ENCODE measurements at places on chromosomes 4 and X.

DNA sequence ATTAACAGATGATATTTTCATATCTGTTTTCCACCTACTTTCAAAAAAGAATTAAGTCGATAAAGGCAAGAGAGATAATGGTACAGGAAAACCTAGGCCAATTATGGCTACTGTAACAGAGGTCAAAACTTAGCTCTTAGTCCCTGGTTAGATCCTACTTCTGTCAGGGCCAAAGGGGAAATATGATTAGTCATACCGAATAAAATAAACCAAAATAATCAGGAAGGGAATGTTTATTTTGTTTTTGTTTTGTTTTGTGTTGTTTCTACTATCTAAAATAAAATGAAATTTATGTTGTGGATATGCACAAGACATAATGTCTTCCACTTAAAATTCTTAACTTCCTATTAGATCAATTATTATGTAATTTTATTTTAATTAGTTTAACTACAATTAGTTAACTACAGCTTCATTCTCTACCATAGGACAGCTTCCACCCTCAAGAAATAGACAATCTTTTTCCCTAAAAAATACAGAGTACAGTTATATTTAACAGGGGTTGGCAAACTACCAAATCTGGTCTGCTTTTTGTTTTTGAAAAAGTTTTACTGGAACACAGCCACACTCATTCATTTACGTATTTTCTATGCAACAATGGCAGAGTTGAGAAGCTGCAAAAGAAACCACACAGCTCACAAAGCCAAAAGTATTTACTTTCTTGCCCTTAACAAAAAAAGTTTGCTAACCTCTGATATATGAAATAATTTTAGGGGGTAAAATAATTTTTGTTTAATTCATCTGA, 25.4 kb downstream of the TMEM47 start:
- no peaks in the 10 kb centered on the region for H3K4me1 ChIP-seq
- DNase-seq: no peak
- H3K36me3 ChIP-seq: no peaks in the 10 kb centered on the region
- no peak overlapping the region for H3K27ac ChIP-seq

- H3K4me1 ChIP-seq: no peaks in the 10 kb centered on the region
- H3K27ac ChIP-seq: no peak overlapping the region
- H3K27me3 ChIP-seq: peaks cover 15% of the 10 kb centered on the region
- no peaks in the 10 kb centered on the region for H3K36me3 ChIP-seq
- no peak overlapping the region for H3K4me3 ChIP-seq
- no peak for DNase-seq
These were observed 74.3 kb downstream of the FRAS1 start for GRCh38 chr4:78131403-78131802.

- H3K27ac ChIP-seq: no peak overlapping the region
- H3K4me1 ChIP-seq: no peaks in the 10 kb centered on the region
- no peak overlapping the region for H3K4me3 ChIP-seq
- H3K27me3 ChIP-seq: peaks cover 2% of the 10 kb centered on the region
- DNase-seq: no peak
- H3K36me3 ChIP-seq: no peaks in the 10 kb centered on the region
These were observed 422.1 kb downstream of the BCOR start for GRCh38 chrX:39675619-39676018.

DNA sequence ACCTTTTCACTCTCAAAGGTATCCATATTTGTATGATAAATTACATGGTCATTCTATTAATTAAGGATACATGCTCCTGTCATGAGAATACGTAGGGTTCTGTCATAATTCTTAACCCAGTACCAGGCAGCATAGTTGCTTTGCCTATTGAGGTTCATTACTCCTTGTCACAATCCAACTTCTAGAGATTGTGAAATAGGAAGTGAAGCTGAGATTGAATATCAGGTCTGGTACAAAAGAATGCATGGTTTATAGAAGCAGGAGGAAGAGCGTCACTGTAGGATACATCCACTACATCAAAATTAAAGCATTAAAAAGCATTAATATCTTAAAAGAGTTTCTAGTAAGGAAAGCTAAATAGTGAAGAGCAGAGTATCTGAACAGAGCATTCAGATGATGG, 647.0 kb downstream of the IQCM start:
- no peaks in the 10 kb centered on the region for H3K4me1 ChIP-seq
- no peaks in the 10 kb centered on the region for H3K27me3 ChIP-seq

DNA sequence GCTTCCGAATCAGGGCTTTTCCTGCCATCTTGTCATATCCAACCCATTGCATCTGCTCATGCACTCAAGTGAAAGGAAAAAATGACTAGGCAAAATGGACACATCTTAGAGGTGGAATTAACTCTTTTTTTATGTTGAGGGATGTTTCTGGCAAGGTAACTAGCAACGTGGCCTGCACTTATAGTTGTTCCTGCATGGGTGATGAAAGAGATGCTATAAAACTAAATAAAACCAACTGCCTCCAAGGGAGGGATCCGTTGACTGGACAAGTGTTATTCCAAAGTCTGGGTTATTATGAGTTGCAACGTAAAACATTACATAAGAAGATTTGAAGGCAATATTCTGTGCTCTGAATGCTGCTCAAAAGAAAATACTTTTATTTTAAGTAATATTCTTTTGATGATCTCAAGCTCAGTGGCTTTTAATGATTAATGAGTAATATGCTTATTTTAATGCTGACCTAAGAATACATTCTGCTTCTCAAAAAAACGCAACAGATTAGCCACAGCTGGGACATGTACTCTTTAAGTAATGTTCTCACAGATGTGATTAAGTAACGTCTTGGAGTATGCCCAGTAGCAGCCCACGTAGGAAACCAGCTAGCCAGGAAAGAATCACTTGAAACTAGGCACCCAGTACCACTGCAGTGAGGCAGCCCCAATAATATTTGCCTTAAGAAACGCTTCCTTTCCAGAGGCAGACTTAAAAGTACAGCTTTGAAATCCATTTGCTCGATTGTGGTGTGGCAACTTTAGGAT, 27.4 kb downstream of the KLF3 start:
- no peak overlapping the region for H3K4me3 ChIP-seq
- peaks cover 84% of the 10 kb centered on the region for H3K36me3 ChIP-seq
- no peaks in the 10 kb centered on the region for H3K4me1 ChIP-seq
- H3K27ac ChIP-seq: no peak overlapping the region

GRCh38 chrX:16250296-16250695, 83.0 kb downstream of the MAGEB17 start:
- no peak overlapping the region for H3K4me3 ChIP-seq
- no peak overlapping the region for H3K27ac ChIP-seq
- no peaks in the 10 kb centered on the region for H3K4me1 ChIP-seq
- no peak for DNase-seq
- H3K27me3 ChIP-seq: peaks cover 4% of the 10 kb centered on the region
- H3K36me3 ChIP-seq: no peaks in the 10 kb centered on the region

DNA sequence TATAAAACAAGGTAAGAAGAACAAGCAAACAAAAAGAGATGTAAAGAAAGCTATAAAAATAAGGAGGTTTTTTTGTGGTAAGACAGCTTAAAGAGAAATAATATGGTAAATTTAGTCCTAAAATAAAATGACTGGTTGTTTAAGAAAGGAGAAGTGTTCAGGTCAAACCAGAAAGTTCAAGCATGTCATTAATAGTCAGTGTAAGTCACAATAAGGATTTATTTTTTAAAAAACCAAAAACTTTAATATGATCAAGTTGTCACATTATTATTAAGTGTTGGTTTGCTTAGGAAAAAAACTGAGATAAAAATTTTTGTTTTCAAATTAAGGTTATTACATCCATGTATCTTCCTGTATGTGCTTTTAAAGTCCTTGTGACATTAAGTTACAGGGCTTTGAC, 19.1 kb downstream of the ASIC5 start:
- H3K4me1 ChIP-seq: no peaks in the 10 kb centered on the region
- no peak overlapping the region for H3K4me3 ChIP-seq
- DNase-seq: no peak
- no peak overlapping the region for H3K27ac ChIP-seq
- H3K36me3 ChIP-seq: no peaks in the 10 kb centered on the region

DNA sequence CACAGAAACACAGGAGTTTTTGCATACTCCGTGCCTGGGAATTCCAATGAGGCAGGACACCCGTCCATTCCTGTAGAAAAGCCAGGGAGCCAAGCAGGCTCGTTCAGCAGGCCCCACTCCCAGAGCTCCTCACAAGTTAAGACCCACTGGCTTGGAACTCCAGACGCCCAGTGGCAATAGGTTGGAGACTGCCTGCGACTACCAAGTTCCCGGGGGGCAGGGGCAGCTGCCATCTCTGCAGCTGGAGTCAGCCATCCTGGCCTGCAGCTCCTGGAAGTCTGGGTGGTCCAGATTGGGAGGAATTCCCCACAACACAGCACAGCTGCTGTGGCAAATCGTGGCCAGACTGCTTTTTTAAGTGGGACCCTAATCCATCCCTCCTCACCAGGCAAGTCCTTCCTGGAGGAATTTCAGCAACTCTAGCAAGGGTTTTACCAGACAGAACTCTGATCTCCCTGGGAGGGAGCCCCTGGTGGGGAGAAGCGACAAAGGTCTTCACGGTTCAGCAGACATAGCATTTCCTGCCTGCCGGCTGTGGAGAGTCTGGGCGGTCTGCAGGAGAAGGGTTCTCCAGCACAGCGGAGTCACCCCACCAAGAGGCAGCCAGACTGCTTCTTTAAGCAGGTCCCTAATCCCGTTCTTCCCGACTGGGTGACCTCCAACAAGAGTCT, 231.9 kb downstream of the STPG2 start:
- H3K27me3 ChIP-seq: no peaks in the 10 kb centered on the region
- H3K4me3 ChIP-seq: no peak overlapping the region
- no peaks in the 10 kb centered on the region for H3K4me1 ChIP-seq
- no peak overlapping the region for H3K27ac ChIP-seq
- H3K36me3 ChIP-seq: no peaks in the 10 kb centered on the region
- DNase-seq: no peak

GRCh38 chr4:109234596-109234995, 67.9 kb downstream of the COL25A1 start:
- DNase-seq: no peak
- H3K27me3 ChIP-seq: no peaks in the 10 kb centered on the region
- H3K4me3 ChIP-seq: no peak overlapping the region
- H3K27ac ChIP-seq: no peak overlapping the region

DNA sequence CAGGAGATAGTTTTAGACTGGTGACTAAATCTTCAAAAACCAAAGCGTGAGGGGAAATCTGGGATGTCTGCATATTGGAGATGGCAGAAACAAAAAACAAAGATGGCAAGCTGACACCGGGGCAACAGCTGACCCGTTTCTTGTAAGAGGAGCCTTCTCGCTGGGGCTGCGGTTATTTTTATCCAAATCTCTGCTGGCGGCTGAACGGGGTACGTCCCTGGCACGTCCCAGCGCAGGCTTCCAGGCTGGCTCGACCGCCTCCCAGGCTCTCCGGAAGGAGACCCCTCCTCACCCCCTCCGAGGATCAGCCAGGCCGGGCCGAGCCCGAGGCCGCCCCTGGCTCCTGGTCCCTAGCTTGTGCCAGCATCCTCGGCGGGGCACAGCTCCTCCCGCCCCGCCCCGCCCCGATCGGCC, 403 bp downstream of the SGCB start:
- H3K4me1 ChIP-seq: peaks cover 24% of the 10 kb centered on the region
- peak overlapping the region; percentile 81 for H3K4me3 ChIP-seq
- DNase-seq: no peak
- H3K27me3 ChIP-seq: peaks cover 19% of the 10 kb centered on the region
- H3K36me3 ChIP-seq: no peaks in the 10 kb centered on the region

DNA sequence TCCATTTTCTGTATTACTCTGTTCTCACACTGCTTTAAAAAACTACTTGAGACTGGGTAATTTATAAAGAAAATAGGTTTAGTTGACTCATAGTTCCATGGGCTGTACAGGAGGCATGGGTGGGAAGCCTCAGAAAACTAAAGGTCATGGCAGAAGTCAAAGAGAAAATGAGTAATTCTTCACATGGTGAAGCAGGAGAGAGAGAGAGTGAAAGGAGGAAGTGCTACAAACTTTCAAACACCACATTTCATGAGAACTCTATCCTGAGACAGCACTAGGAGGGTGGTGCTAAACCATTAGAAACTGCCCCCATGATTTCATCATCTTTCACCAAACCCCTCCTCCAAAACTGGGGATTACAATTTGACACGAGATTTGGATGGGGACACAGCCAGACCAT, 108.0 kb upstream of the PBDC1 start:
- no peaks in the 10 kb centered on the region for H3K4me1 ChIP-seq
- H3K36me3 ChIP-seq: no peaks in the 10 kb centered on the region
- DNase-seq: no peak
- no peaks in the 10 kb centered on the region for H3K27me3 ChIP-seq
- no peak overlapping the region for H3K4me3 ChIP-seq
- H3K27ac ChIP-seq: no peak overlapping the region

GRCh38 chr4:121827853-121828252, 4.2 kb upstream of the CCNA2 start:
- peaks cover 13% of the 10 kb centered on the region for H3K36me3 ChIP-seq
- H3K27ac ChIP-seq: no peak overlapping the region
- peaks cover 11% of the 10 kb centered on the region for H3K4me1 ChIP-seq
- no peak overlapping the region for H3K4me3 ChIP-seq
- DNase-seq: no peak

DNA sequence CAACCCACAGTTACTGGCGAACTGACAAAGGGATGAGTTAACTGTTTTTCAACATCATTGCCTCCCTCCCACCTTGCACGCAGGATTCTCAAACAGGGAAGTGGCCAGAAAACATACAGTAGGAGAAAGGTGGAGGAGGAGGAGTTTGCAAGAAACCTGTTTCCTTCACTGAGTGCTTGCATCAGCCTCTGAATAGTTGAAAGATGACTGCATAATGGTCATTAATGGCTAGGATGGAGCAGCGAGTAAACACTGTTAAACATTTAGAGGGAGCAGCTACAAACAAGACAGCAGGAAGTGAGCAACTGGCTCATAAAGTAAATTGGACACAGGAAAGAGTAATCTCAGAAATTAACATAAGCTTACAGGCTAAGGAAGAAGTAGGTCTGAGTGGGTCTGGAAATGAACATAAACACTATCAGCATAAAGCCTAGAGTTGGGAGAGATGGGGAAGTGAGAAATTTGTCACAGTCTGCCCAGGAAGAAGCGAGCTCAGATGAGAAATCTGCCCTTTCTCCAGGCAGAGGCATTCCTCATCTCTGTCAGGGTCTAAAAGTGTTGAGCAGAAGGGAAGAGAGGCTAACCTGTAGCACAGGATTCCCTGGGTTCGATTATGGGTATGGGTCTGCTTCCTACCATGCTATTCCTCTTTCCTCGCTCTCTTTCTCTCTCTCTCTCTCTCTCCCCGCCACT, 38.6 kb downstream of the TRPC5OS start:
- no peaks in the 10 kb centered on the region for H3K27me3 ChIP-seq
- no peak for DNase-seq
- H3K27ac ChIP-seq: no peak overlapping the region
- no peaks in the 10 kb centered on the region for H3K36me3 ChIP-seq
- no peaks in the 10 kb centered on the region for H3K4me1 ChIP-seq

DNA sequence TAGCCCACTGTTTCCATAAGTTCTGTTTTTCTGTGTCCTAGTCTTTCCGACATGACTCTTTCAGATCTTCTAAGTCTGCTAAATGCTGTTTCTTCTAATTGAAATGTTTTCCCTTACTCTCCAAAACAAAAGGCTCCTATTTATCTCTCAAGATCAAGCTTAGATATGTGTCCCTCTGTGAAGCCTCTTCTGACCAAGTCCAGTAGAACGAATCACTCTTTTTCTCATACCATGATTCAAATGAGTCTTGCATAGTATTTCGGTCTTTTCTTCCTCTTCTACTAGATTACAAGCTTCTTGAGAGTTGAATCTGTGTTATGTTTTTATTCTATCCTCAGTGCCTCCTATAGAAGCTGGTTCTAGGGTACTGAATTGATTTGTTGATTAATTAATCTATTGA, 45.3 kb upstream of the PRDM8 start:
- H3K4me3 ChIP-seq: no peak overlapping the region
- H3K27me3 ChIP-seq: no peaks in the 10 kb centered on the region
- H3K27ac ChIP-seq: no peak overlapping the region
- no peaks in the 10 kb centered on the region for H3K4me1 ChIP-seq
- H3K36me3 ChIP-seq: no peaks in the 10 kb centered on the region
- no peak for DNase-seq

Data from activated B cell treated with CpG ODN at 0.5 μM for 24 hours (primary cell).